ENCODE measurements at places on chromosomes 16 and 17. TPM values are rescaled to one million over a fixed set of nuclear protein-coding genes. Genes with fewer than 3 reads are reported as not detected.
A peak's percentile ranks its signal among the peaks of the same experiment; 100 is the strongest.

Gene CLEC18B
- total RNA-seq: 1.2 TPM

Gene LGALS9B
- total RNA-seq: not detected

Gene MYH8
- not detected for total RNA-seq

Gene PRAC2
- not detected for total RNA-seq

DNA sequence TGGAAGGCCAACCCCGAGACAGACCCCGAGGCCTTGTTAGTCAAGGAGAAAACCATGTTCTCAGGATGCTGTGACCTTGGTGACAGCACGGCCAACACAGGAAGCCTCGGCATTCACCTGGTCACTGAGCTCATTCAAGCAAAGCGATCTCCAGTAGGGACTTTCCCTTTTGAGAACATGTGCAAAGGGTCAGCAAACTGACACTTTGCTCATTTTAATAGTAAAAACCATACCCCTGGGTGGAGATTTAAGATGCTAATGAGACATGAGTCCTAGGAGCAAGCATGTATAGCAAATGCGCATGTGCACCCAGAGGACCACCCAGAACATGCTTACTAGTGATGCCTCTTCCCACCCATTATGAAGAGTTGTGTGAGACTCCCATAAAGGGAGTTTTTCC lies 5.7 kb upstream of the SULT1A2 start:
- no peak for ATAC-seq

Gene TMEM100
- total RNA-seq: not detected

DNA sequence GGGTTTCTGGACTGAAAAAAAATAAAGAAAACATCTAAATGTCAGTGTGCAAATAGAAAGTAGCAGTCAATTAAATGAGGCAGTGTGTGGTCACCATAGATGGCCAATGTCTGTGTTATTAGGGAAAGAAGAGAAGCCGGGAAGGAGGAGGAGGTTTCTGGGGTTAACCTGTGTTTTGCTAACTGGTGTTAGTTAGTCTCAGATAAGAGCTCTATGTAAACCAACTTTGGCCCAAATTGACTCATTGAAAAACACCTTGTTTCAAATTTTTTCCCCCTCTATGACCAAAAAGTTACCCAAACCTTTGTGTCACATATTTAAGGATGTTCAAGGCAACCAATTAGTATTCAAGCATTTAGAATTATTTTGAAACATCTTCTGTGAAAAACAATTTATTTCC lies 530.9 kb downstream of the MAF start:
- ATAC-seq: peak; percentile 68

DNA sequence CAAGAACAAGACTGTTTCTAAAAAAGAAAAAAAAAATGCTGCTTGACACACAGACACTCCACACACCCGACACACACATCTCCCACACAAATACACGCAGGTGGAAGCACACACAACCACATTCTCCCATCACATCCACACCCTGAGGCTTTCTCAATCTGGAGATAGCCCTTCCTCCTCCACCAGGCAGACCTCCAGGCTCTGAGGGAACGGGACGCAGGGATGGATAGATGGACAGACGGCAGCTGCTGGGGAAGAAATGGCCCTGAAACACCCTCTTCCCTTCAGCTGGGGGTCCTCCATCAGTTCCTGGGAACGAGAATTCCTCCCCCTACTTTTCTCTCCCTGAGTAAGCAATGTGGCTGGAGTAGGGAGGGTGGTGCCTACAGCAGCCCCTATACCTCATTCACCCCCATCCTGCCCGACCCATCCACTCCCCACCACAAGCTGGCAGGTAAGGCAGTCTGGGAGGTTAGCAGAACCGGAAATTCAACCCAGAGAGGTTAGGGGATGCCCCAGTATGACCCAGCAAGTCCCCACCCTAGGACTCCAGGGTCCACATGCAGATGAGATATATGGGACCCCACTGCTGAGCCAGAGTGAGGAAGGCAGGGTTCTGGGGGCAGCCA lies 4.1 kb upstream of the LITAFD start:
- ATAC-seq: no peak

Gene TBCD
- total RNA-seq: 111 TPM

DNA sequence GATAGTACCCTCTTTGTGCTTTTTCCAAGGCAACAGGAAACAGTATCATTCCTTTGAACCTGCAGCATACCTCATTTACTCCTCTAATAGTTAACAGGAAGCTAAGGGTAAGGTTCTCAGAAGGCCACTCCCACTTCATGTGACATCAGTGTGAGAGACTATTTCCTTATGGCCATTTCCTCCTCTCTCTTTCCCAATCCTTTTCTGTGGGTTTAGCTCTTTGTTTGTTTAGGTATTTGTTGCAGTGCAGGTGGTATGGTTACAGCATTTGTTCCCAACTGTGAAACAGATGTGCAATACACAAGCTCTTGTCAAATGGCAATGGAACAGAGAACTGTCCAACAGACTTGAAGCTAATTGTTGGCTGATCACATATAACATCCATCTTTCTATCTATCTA lies 14.7 kb downstream of the TMC5 start:
- no peak for ATAC-seq

DNA sequence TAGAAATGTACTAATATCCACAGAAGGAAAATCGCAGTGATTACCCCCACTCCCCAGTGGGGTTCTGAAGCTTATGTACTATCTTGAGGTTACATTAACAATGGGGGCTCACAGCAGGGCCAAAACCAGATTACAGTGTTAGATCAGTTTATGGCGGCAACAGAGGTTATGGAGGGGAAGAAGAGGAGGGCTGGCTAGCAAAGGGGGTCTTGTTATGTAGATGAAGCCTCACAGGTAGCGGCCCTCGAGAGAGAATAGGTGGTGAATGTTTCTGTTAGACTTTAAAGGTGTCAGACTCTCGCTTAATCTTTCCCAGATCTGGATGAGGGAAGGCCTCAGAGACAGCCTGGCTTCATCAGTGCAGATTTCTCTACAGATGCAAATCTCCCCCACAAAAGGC lies 22.2 kb downstream of the RNF112 start:
- ATAC-seq: no peak

DNA sequence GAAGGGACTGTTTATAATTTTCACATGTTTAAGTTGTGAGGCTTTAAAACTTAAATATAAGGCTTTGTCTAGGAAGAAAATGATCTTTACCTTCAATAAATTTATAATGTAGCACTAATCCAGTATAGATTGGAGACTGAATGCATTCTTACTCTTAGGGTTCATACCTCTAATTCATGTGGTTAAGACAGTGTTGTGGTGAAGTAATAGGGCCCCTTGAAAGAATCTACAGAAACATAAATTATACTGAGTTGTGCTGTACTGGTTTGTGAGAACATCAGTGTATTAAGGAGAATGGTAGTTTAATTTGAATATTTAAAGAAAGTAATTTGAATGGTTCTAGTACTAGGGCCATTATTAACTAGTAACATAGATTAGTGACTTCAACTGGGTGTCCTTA lies 13.7 kb downstream of the HAPSTR1 start:
- ATAC-seq: no peak

DNA sequence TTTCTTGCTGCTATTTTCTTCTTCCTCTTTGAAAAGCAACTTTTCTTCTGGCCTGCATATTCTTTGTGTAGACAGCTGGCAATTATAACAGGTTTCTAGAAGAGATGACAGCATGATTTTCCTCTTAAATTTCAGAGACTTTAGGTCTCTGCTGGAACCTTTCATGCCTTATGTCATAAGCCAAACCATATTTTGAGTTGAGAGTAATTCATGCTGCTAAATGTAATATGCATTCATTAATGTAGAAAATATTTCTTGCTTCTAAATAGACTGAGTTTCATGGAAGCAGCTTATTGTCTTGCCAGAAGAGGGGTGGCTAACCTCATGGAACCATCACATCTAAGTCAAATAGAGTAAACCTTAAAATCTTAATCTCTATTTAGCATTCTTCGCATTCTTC lies 25.9 kb upstream of the ABCA9 start:
- no peak for ATAC-seq

Gene BAIAP3
- 0.71 TPM for total RNA-seq

All from activated T-helper 17 cell treated with anti-CD3 and anti-CD28 coated beads, Interleukin-2, amount 50 U/mL, for 72 hours (primary cell).